ENCODE measurements at places on chromosomes 4 and X.

DNA sequence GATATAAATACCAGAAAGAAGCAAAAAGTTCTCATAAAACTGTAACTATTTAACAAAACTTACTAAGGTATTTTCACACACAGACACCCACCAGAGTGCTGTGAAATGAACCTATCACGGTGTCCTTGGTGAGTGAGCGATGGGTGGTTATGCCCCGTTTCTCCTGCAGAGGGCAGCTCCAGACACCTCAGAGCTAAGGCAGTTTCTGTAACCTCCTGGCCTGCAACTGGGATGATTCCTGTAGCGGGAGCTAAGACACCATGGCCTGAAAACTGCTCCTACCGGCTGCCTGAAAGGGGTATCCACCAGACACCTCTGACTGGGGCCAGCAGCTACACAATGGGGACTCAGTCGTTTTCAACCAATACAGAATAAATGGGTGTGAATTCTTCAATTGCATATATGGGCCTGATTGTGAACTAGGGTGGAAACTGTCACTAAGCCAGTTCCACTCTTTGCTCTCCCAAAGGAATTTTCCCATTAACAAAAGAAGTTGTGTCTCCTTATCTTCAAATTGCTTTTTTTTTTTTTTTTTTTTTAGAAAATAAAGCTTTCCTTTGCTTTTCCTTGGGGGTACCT is 2375.8 kb upstream of the TENM3 start:
- no peak for ATAC-seq

DNA sequence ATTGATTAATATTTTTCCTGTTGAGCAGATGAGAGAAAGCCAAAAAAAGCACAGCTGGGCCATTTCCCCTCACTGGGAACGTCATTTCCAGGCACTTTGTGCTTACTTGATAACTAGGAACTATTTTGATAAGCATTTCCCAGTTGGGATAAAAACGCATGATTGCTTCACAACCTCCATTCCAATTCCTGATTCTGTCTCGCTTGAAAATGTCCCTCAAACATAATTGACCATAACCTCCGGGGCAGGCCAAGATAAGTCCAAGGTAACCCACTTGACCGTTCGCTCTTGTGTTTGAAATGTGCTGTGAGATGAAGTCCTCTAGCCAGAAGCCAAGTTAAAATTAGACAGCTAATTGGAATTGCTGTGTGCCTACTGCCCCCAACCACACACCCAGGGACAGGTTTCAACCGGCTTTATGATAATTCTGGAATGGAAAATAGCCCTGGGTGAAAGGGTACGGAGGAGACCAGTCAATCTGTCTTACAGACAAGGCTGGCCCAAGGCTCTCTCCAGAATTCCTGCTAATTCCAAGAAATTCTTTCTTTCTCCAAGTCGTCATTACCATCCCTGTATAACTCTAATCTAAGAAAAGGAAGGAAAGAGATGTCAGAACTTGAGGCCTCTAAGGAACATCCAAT is 137.1 kb downstream of the MID1 start:
- ATAC-seq = no peak

- no peak for ATAC-seq
Measured at GRCh38 chr4:145785391-145786008, 105.6 kb downstream of the C4orf51 start.

DNA sequence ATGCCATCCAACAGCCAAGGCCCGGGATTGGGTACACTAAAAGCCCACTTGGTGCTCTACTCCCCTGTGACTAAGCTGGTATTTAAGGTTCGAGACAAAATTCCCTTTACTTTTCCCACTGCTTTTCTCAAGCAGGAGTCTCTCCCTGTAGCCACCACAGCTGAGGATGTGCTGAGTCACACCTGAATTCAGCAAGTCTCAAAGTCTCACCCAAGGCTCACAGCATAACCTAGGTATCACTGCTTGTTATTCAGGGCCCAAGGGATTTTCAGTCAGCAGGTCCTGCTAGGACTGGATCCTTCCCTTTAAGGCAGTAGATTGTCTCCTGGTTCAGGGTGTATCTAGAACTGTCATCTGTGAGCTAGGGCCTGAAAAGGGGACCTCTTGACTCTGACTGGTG is 39.2 kb downstream of the FMR1NB start:
- no peak for ATAC-seq

DNA sequence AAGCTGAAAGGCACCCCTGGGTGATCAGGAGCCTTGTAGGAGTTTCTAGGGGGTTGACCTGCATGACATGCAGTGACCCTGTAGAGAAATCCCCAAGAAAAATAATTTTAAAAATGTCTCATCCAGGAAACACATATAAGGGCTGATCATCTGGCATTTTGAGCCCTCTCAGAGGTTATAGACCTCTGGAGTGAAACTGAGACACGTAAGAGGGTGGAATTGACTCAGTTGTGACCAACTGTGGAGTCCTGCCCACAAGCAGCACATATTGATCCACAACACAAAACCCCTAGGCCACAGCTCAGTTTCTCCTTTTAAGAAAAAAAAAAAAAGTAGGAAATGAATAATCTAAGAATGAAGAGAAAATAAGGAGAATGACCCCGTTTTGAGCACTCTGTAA is 32.5 kb upstream of the MTMR8 start:
- ATAC-seq = peak; percentile 88

DNA sequence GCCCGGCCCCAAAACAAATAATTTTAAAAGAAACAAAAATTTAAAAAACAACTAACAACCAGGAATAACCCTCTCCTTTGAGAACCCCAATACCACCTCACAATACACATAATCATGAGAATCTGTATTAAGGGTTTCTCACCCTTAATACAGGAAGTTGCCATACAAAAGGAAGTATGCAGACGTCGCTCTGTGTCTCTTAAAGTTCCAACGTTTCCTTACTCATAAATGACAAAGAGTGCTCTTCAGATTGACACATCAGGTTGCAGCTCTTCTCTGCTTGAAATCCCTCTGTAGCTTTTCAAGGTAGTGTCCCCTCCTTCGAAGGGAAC is 73.9 kb upstream of the IRF2 start:
- no peak for ATAC-seq

Data from stimulated activated memory B cell treated with anti-CD40 and anti-IgM and Interleukin-4, amounts not matched to agents 10 μg/mL and 1 μg/mL and 100 μg/mL, for 72 hours (primary cell).